Activated CD4-positive, alpha-beta T cell treated with anti-CD3 and anti-CD28 coated beads, Interleukin-2, Interleukin-4, amounts not matched to agents 100 ng/mL and 50 ng/mL, durations not matched to agents 16 hours and 8 hours (primary cell): ENCODE measurements at places on chromosomes 7 and 10.

- DNase-seq: no peak
Measured at GRCh38 chr7:34158368-34159153, 253.2 kb downstream of the BMPER start.

GRCh38 chr7:134774119-134774518, 5.3 kb upstream of the CALD1 start:
- DNase-seq: no peak

- DNase-seq: peak; percentile 45
Measured at GRCh38 chr7:121366852-121367431, 29.2 kb downstream of the FAM3C start.

DNA sequence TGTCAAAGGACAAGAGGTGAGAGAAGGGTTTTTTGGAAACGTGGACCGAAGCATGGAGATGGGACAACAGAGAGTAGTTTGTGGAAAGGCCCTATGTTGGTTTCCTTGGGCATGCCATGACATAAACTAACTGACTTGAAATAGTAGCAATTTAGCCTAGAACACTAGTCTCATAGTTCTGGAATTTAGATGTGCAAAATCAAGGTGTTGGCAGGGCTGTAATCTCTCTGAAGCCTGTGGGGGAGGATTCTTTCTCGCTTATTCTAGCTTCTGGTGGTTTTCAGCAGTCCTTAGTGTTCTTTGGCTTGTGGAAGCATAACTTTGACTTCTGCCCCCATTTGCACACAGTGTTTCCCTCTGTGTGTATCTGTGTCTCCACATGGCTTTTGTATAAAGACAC, 283.4 kb downstream of the GFRA1 start:
- no peak for DNase-seq
